NCI-H1092 (cell line): ENCODE measurements at places on chromosomes 12 and 14.

GRCh38 chr14:76784881-76785280, 23.6 kb downstream of the VASH1 start:
- DNase-seq: peak; percentile 54

DNA sequence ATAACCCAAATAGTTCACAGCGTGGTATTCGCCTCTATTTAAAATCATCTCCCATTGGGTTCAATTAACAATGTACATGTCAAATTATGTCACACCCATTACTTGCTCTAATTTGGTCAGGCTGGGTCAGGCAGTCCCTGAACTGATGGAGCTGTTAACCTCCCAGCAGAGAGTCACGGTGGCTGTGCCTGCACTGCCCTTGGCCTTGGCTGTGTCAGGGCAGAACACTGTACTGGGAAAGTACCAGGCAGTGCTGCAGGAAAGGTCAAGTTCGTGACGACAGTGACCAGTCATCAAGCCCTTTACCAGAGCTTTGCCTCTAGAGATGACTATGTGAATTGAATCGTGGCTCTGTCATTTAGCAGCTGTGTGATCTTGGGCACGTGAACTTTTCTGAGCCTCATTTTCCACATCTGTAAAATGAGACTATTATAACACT, 100.0 kb downstream of the ARF6 start:
- DNase-seq: no peak

GRCh38 chr14:35985474-35986218, 159.5 kb downstream of the BRMS1L start:
- DNase-seq: no peak

DNA sequence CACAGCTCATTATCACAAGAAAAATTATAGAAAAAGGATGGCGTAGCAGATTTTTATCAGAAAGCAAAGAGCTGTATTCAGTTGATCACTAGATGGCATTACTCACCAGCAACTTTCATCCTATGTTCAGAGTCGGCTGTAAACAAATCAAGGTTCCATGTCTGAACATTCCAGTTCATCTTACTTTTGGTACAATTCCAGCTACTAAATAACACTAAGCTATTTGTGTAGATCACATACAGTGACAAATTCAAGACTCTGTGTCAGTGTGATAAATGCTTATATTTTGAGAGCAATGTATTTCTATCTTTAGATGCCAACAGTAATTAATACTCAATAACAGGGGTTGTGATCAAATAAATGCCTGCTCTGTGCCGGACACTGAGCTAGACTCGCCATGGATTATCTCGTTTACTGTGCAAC, 30.1 kb downstream of the NRDE2 start:
- DNase-seq: no peak

GRCh38 chr12:62640910-62641448, 174.4 kb downstream of the MON2 start:
- DNase-seq: no peak

- DNase-seq: no peak
Measured at GRCh38 chr14:59274991-59275391, 86.5 kb downstream of the DAAM1 start.

DNA sequence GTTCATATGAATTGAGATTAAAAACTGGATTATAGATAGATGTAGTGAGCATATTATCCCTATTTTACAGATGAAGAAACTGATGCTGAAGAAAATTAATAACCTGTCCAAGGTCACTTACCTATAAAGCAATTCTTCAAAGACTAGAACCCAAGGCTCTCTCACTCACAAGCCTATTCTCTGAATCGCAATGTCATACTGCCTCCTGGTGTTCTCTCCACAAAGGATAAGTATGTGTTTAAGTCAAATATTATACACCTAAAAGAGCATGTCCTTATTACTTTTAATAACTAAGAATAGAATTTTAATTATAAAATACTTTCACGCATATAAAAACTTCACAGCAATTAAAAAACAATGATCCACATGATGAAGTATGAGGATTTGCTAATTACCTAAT, 721.3 kb upstream of the USP15 start:
- DNase-seq: no peak
